Activated CD4-positive, alpha-beta memory T cell treated with anti-CD3 and anti-CD28 coated beads, Interleukin-2, amount 10 ng/mL, durations not matched to agents 7 days and 5 days (primary cell): ENCODE measurements at places on chromosomes 6 and 20.

GRCh38 chr20:35954907-35955251 is 577 bp upstream of the SCAND1 start:
- peak; percentile 52 for DNase-seq

DNA sequence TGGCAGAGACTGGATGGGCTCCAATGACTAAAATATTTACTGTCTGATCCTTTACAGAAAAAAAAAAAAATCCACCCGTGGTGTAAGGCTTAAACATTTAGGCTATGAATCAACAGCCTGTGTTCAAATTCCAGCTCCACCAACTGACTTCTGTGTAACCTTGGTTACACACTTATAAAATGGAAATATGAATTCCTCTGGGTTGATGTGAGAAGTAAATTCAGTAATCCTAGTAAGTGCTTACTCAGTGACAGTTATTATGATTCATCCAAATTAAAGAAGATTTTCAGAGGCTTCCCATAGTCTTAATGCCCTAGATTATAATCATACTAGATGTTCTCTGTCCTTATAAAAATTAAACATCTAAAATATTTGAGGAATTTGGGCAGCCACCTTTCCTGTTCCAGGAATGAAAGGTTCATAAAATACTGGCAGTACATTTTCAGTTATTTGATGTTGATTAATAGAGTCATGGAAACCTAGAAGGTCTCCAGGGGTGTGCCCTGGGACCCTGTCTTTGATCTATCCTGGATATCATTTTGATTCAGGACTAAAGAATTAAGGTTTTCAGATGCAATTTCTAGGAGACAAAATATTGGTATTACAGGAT is 180.3 kb upstream of the ZNF217 start:
- no peak for DNase-seq

- DNase-seq: no peak
These were observed 86.6 kb downstream of the SMOC2 start for GRCh38 chr6:168527451-168528210.

DNA sequence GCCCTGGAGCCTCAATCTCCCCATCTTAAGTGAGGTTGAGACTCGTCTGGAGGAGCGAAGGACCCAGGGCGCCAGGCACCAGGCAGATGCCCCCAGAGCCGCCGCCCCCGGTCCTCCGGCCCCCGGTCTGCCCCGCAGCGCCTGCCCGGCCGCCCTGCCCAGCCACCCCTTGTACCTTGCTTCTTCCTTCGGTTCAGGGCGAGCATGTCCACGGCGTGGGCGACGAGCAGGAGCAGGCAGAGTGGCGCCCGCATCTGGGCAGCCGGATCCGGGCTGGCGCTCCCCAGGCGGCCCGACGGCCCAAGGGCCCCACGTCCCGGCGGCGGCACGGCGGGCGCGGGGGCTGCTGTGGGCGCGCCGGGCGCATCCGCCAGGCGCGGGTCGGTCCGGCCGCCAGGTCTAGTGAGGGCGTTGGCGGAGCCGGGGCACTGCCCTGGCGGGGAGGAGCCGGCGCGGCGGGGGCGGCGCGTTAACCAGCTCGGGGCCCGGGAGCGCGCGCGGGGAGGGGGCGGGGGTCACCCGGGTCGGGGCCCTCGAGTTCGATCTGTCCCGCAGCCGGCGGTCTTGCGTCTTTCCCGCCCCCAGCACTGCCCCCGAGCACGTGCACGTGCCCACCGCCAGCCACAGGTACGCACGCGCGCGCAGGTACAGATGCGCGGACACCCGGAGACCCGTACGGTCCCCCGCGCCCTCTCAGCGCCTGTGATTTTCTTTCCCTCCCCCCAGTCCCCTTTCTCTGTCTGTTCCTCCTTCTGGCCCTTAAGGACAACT is at the start of gene RSPO4:
TSS of gene RSPO4 (minus strand) at position 401 of the 771 bp plus-strand sequence. CDS start at position 254, 147 bp downstream.
- DNase-seq: no peak

DNA sequence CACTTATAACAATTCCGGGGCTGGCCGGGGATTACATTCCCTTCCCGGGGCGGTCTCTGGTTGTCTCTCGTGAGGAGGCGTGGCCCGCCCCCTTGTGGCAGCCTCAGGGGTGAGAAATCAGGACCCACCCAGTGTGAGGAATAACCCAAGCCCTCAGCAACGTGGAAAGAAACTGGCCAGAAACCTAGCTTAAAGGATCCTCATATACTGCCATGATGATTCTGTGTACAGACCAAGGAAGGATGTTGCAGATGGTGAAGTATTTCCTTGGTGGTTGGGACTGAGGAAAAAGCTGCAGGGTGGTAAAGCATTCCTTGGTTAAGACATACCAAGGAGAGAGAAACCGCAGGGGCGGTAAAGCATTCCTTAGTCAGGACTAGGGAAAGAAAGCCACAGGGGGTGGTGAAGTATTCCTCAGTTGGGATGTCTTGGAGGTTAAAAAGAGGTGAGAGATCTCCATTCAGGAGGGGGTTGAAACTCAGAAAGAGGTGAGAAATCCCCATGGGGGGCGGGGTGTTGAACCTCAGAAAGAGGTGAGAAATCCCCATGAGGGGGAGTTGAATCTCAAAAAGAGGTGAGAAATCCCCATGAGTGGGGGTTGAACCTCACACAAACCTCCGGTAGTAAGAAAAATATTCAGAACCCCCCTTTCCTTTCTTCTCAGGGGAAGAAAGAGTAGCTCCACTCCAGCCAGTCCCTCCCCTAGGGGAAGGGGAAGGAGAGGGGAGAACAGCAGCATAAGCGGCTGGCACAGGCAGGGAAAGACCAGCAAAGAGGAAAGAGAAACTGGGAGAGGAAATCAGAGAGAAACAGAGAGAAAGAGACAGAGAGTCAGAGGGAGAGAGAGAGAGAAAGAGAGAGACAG is 238.1 kb downstream of the RNGTT start:
- no peak for DNase-seq

GRCh38 chr6:26233649-26234420 is 131.2 kb upstream of the BTN3A2 start:
- DNase-seq: peak; percentile 80

DNA sequence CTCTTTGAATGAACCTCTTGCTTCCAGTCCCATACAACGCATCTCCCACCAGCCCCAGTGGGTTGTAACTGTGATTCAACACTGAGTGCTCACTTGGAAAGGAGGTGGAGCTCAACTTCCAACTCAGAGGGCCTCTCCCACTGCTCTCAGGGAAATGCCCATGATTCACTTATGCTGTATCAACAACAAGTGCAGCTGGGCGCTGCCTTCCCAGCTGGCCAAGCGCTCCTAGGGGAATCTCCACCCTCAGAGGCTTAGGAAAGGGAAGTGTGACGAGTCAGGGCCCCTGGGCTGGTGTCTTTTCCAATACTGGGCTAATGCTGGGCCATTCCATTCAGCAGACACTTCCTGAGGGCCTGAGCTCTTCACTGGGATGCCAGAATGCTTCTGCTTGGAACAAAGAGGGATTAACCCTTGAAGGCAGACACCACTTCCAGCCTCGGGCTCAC is 8.1 kb upstream of the OCSTAMP start:
- DNase-seq: no peak

- DNase-seq: no peak
These were observed 16.1 kb upstream of the HMGN3 start for GRCh38 chr6:79250559-79250958.

- DNase-seq: no peak
These were observed 70.8 kb downstream of the EYA2 start for GRCh38 chr20:46965477-46965876.

DNA sequence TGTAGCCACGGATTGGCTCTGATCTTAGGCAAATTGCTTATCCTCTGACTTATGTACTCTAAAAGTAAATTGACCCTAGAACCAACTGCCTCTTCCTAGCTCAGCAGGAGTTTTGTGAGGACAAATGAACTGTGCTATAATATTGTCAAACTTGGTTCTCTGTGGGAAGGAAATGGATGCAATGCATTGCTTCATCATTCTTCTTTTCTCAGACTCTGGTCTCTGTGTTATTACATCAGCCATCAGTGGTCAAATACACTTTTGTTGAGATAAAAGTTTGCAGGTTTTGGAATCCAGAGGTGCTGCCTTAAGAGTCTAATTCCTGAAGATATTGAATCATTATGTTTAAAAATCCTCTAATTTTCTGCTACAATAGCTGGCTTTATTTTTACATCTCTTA is 64.9 kb downstream of the SLC24A3 start:
- DNase-seq: no peak

GRCh38 chr20:1674361-1674760 is 16.8 kb upstream of the SIRPG start:
- DNase-seq: peak; percentile 75

- DNase-seq: no peak
These were observed 176.1 kb upstream of the PLN start for GRCh38 chr6:118371955-118372354.

DNA sequence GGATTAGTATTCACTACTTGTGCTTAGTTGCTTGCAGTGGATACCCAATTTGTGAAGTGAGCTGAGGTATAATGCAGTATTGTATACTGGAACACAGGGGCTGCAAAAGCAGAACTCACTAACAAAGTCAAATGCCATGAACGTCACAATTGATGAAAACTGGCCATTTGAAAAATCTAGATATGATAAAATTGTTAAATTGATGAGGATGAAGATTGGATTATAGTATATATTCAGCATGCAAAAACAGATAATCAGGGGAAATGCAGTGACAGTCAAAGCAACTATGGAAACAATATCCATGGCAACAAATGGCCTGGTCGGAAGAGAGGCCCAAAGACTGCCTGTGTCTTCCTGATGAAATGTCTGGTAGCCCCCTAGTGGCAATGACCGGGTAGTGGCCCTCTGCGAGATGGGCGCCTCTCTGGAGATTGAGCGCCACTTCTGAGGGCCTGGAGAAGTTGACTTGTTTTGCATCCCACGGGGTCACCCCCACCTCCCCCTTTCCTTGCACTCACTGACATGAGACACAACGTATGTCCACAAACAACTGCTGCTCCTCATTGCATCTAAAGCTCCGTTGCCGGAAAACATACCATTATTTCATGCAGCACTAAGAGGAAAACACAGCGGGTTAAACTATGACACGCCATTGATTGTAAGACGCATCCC is 43.6 kb downstream of the C6orf15 start:
- DNase-seq: peak; percentile 67

DNA sequence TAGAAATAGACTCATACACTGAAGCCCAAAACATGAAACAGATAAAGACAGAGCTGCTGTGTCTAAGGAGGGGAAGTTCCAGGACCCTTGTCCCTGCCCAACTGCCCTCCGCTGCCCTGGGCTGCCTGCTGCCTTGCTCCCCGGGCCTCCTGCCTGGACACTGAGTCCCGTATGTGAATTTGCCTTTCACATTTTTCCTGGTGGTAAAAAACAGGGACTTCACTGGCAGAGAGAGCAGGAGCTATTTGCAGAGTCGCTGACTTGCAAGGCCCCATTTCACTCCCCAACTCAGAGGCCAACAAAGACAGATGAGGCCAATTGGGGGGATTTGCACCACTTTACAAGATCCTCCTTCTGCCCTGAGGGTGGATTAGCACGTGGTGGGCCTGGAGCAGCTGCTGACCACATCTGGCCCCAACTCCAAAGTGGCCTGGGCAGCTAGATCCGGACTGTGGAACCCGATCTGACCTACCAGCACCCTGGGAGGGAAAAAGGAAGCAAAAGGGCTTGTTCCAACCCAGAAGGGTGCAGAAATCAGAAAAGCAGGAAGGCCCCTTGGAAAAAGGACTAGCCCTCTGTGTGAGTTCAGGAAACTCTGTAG is 61.4 kb downstream of the NOL4L start:
- no peak for DNase-seq

DNA sequence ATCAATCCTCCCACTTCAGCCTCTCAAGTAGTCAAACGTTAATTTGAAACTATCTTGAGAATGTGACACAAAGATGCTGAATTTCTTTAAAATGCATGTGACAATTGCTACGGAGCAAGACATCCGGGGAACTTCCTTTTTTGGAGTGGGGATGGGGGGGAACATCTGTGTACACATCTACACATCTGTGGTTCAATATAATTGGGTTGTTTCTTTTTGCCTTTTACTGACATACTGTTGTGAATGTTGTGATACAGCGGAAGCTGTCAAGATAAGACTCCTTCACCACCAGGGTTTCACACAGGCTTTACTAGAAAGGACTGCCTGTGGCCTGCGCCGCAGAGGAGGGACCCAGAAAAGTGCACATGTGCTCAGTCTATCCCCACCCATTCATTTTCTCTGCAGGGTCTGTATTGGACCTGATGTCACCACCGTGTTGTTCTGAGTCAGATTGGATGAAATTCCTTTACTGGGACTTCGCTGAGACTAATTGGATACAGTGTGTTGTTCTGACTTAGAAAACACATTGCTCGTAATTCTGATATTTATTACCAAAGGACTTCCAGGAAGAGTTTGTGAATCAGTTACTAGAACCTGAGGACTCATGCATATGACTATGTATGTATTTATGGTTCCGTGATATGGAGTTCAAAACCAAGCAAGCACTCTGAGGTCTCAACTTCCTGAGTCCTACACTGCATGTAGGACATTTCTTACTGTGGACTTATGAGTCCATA is 98.7 kb upstream of the SGK1 start:
- no peak for DNase-seq

GRCh38 chr20:32830437-32830836 is 10.7 kb downstream of the MAPRE1 start:
- DNase-seq: no peak

DNA sequence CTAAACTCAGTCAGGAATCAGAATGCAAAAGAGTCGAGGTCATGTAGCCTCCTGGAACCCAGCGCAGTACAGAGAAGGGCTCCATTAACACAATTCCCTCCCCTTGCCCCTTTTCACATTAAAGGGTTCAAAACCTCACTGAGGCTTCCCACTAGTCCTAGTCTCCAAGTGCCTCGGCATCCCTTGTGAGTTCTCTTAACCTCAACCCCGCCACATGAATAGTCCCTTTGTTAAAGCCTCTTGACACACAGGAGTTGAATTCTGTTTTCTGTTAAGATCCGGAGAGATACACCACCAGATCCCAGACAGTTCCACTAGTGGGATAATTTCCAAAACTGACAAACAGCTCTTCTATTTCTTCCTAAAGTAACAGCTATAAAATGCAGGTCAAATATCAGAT is 17.8 kb downstream of the PTPRT start:
- no peak for DNase-seq

DNA sequence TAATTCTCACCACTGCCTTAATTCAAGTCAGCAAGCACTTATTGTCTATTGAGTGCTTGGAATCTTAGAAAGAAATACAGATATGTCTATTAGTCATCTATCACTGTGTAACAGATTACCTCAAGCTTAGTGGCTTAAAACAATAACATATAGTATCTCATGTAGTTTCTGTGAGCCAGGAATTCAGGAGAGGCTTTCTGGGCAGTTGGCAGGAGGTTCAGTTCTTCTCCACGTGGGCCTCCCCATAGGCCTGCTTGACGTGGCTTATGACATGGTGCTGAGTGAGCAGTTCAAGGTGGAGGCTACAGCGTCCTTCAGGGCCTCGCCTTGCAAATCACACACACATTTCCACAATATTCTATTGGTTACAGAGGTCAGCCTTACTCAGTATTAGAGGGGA is 69.7 kb downstream of the DTD1 start:
- no peak for DNase-seq

GRCh38 chr20:46580613-46581205 is 30.3 kb upstream of the OCSTAMP start:
- no peak for DNase-seq
